NCI-H187 (cell line): ENCODE measurements at places on chromosomes 1 and 21.

DNA sequence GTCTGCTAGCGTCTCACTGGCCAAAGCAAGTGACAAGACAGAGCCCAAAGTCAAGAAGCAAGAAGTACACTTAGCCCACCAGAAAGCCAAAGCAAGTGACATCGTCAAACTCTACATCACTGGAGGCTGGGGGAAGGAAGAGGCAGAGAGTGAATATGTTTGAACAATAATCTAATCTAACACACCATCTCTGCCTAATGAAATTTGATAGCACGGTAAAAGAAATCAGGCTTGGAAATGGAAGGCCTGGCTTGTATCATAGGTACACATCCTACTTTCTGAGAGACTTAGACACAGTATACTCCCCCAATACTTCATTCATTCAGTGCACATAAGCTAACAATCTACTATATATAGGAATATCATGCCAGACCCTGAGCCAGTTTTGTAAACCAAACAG, 26.3 kb downstream of the TRABD2B start:
- no peak for DNase-seq

- peak; percentile 65 for DNase-seq
Measured at GRCh38 chr1:167221126-167221737, 546 bp downstream of the POU2F1 start.

- DNase-seq, result no peak
Measured at GRCh38 chr1:107244709-107245500, 104.1 kb downstream of the NTNG1 start.

DNA sequence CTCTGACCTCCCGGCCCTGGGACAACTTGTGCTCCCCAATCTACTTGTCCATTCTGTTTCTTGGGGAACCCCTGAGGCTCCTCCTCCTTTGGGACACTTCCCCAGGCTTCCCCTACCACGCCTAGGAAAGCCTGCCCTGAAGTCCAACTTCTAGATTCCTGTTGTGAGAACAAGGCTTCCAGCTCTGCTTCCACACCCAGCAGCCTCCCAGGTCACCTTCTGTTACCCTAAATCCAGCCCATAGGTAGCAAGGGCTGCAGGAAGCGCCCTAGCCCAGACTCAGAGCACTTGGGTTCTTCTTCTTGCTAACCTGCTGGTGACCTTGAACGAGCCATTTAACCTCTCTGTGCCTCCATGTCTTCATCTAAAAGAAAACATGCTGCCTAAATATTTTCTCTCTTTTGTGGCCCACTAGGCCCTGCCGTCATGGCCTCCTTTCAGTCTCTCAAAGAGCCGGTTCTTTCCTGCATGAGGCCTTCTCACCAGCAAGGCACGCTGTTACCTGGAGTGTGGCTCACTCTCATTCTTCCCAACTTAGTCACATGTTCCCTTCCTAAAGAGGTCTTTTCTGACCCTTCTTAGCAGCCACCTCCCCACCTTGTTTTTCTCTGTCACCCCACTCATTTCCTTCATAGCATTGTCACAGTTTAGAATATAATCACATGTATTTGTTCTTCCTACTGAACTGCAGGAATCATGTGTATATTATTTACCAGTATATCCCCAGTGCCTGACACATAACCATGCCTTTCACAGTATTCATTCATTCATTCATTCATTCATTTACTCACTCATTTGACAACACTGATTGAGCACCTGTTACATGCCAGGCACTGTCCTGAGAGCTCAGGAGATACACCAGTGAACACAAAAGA, 1.4 kb downstream of the CAPN2 start:
- DNase-seq, result no peak

GRCh38 chr21:40964691-40965090, 117.7 kb upstream of the DSCAM start:
- no peak for DNase-seq

- DNase-seq, result no peak
Measured at GRCh38 chr1:59298026-59298583, 1.2 kb downstream of the FGGY start.

- DNase-seq, result no peak
Measured at GRCh38 chr1:54557671-54558355, 9.8 kb downstream of the ACOT11 start.

DNA sequence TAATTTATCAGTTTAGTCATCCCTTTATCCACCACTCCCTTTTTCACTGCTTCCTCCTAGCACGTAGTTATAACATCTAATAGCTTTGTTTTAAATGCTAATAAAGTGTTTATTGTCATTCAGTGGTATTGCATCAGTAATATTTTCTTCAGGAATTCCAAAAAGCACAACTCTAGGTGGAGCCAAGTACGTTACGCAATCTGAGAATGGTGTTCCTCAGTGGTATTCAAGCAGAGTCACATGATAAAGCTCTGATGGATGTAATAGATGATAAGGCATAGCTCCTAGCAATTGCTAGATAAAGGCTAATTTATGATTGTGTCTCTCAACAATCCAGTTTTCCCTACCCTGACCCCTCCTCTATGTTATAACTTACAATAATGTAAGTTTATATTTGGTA, 494.6 kb upstream of the ADGRL4 start:
- no peak for DNase-seq

DNA sequence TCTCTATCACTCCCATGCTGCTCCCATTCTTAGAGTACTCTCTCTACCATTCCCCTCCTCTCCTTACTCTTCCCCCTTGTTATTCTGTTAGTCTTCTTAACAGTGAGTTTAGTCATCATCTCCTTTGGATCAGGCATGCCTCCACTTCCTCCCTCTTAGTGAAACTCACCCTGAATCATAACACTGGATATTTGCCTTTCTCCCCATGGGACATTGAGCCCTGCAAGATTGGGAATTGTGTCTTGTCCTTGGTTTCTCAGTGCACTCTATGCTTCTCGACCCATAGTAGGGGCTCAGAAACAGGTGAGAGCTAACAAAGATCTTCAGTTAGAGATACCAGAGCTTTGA, 68.3 kb upstream of the GCLM start:
- no peak for DNase-seq

GRCh38 chr21:44062380-44062779, 44.8 kb upstream of the PWP2 start:
- no peak for DNase-seq

GRCh38 chr1:41609166-41609883, 124.8 kb upstream of the EDN2 start:
- DNase-seq, result no peak

DNA sequence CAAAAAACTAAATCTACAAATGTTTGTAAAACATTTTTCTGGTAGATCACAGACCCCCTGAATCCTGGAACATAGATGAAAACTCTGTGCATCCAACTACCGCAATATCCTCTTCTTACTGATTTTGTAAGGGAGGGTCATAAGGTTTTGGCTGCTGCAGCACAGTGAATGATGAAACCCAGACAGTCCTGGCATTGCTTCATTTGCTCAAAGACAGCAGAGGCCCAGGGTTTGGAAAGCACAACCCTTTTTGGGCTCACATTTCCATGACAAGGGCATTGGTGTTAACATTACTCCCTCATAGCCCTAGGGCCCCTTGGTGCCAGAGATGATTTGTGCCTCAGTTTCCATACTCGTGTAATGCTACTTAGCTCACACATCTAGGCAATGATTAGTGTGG, 51.2 kb downstream of the PLXNA2 start:
- no peak for DNase-seq

GRCh38 chr1:203318229-203318517, 12.9 kb downstream of the BTG2 start:
- DNase-seq, result no peak
